ENCODE measurements at places on chromosomes 12 and 14. TPM values are rescaled to one million over a fixed set of nuclear protein-coding genes. Genes with fewer than 3 reads are reported as not detected.

The LRCOL1 gene
- total RNA-seq = 13.1 TPM

The TROAP gene
- total RNA-seq = 0.83 TPM

DNA sequence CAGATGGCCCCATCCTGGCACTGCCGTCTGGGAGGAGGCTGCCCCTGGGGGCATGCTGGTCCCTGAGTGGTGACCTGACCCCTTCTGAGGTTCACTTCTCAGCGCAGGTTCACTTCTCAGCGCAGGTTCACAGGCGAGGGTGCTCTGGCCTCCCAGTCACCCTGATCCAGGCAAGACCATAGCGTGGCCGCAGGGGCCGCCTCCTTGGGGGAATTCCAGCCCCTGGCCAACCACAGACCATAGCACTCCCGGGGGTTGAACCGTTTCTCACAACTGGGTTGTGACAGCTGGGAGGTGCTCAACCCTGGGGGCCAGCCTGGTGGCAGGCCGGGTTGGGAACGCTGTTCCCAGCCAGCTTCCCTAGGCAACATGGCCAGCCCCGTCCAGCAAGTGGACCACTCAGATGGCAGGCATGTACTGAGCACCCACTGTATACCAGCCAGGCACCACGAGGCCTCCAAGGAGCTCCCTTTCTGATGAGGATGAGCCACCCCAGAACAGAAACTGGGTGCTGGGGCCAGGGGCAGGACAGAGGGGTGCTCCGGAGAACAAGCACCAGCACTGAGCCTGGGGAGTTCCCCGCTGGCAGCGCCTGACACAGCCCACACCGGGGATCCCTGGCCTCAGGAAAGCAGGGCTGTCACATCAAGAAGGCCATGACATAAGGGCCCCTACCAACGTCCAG lies 28.3 kb upstream of the ZFP36L1 start:
- peak overlapping the region; percentile 99 for H3K27ac ChIP-seq
- H3K4me1 ChIP-seq = no peaks in the 10 kb centered on the region
- no peaks in the 10 kb centered on the region for H3K27me3 ChIP-seq
- DNase-seq = peak; percentile 89

DNA sequence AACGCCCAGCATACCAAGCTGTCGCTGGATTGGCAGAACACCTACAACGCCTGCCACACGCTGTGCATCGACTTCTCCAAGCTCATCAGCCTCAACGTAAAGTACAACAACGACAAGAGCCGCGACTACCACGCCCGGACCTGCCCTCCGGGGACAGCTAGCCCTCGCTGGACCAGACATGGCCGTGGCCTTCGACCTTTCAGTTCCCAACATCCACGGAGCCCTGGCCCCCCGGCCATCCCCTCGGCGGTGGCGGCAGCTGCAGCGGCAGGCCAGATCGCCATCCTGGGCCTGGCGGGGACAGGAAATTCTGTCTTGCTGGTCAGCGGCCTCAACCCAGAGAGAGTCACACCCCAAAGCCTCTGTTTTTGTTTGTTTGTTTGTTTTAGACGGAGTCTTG lies 132.6 kb upstream of the FUT8 start:
- H3K4me1 ChIP-seq = no peaks in the 10 kb centered on the region
- DNase-seq = no peak
- no peaks in the 10 kb centered on the region for H3K36me3 ChIP-seq
- no peaks in the 10 kb centered on the region for H3K27me3 ChIP-seq
- H3K27ac ChIP-seq = no peak overlapping the region

- H3K4me1 ChIP-seq = peaks cover 14% of the 10 kb centered on the region
- H3K27me3 ChIP-seq = no peaks in the 10 kb centered on the region
- H3K36me3 ChIP-seq = no peaks in the 10 kb centered on the region
- peak overlapping the region; percentile 70 for H3K4me3 ChIP-seq
- no peak for DNase-seq
These were observed 659 bp upstream of the FOXJ2 start for GRCh38 chr12:8031872-8032241.
